ENCODE measurements at places on chromosomes 1 and 21. TPM values are rescaled to one million over a fixed set of nuclear protein-coding genes. Genes with fewer than 3 reads are reported as not detected.

Gene IRF2BP2
- polyA plus RNA-seq = 20.7 TPM

DNA sequence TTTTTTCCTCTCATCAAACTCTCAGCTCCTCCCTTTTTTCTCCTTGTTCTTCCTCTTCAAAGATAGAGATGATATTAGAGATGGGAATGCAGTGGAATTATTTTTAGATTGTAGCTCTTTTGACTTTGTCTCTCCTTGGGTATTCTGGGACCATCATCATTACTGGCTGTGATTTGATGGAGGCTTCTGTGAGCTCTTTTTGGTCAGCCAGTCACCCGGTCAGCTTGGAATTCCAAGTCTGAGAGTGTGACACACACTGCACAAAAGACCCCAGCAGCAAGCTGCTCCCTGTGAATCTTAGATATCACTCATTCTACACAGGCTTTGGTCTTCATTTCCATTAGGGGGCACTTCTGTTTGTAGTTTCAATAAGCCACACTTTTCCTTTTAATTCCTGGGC is 51.6 kb upstream of the NEK7 start:
- no peak for DNase-seq

DNA sequence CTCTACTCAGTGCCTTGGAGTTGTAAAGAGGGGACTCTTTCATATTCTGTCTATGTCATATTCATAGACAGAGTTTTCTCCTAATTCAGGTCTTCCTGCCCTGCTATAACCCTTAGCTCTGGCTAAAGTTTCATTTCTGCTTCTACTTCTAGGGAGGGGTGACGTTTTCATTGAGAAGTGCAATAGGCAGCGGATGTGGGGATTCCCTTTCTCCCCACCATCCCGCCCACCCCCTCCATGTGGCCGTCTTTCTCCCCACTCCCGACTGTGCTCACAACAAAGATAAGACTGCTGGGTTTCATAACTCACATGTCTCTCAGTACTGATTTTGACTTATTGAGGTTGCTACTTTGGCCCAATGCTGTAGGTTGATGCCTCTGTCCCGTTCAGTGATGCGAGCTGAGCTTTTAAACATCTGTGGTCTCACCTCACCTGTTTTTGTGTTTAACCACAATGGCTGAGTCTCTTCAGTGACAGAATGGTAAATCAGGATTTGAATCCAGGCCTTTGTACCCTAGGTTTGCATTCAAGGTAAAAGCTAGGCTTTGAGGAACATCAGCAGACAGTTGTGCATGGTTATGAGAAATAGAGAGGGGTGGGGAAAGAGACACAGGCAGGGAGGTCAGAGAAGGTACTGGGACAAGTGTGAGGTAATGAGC is 7.8 kb upstream of the KIF14 start:
- DNase-seq = no peak

Gene DENND2D
- 3.9 TPM for polyA plus RNA-seq

DNA sequence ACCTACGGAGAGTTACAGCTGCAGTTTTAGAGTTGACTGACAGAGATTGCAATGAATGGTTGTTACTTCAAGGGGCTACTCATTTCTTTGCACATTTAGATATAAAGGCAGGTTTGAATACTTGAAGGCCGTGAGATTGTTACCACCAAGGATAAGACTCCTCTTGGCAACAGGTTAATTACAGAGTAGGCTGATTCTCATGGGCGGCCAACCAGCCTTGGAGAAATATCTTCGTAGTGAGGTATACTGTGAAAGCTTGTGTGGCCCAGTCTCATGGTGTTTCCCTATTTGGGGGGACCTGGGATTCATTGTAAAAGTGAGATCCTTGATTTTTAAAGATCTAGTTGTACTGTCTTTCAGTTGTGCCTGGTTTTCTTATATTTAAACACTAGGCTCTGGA is 103.2 kb upstream of the OLFM3 start:
- DNase-seq = no peak

GRCh38 chr1:180540697-180541594 is 17.8 kb upstream of the OVAAL start:
- no peak for DNase-seq

Gene GSTM1
- polyA plus RNA-seq = 0.47 TPM

DNA sequence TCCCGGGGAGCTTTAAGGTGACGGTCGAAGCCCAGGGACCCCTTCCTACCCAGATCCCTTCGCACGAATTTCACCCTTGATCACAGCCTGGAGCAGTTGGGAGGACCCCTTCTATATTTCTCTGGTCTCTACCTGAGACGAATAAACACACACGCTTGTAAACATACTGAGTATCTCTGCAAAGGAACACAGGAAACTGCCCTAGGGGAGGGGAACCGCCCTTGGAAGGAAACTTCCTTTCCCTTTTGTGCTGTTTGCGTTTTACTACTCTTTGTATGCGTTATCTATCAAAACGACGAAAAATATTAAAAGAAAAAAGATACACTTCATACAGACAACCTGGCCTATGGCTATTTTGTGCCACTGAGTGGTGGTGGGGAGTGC is 750 bp downstream of the NECAP2 start:
- no peak for DNase-seq

GRCh38 chr1:224180783-224181452 is 2.1 kb upstream of the DEGS1 start:
- no peak for DNase-seq

- no peak for DNase-seq
Measured at GRCh38 chr1:116389013-116389412, 16.0 kb downstream of the ATP1A1 start.

Gene ABCA4
- 0.25 TPM for polyA plus RNA-seq

GRCh38 chr1:188237573-188238348 is 1409.0 kb downstream of the PLA2G4A start:
- no peak for DNase-seq

- DNase-seq = no peak
Measured at GRCh38 chr1:243883551-243883950, 33.5 kb upstream of the AKT3 start.

DNA sequence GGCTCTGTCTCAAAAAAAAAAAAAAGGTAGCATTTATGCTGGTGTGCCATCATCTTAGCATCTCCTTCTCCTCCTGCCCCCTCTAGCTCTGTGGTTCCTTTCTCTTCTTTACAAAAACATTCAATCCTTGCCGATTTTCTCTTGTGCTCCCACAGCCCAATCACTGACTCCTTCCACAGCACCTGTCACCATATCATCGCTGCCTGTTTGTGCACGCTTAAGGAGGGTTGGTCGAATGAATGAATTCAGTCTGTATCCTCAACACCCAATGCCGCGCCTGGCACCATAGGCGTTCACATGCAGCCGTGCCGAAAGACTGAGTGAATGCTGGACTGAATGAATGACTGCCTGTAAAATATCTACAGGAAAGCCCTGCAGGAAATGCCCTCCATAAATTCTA is 7.9 kb downstream of the RNU5D-1 start:
- DNase-seq = no peak

- no peak for DNase-seq
Measured at GRCh38 chr1:2200308-2200943, 5.9 kb upstream of the FAAP20 start.

Gene S1PR1
- 12.2 TPM for polyA plus RNA-seq

- DNase-seq = no peak
Measured at GRCh38 chr21:42276526-42277154, 38.6 kb downstream of the TFF3 start.

GRCh38 chr21:42319376-42319775 is 4.2 kb upstream of the TFF3 start:
- DNase-seq = no peak

Gene ARMH1
- polyA plus RNA-seq = 0.71 TPM

Gene TARBP1
- 11.7 TPM for polyA plus RNA-seq

- DNase-seq = no peak
Measured at GRCh38 chr1:79852004-79852403, 845.5 kb upstream of the ADGRL4 start.

Gene HDAC1
- 155 TPM for polyA plus RNA-seq

DNA sequence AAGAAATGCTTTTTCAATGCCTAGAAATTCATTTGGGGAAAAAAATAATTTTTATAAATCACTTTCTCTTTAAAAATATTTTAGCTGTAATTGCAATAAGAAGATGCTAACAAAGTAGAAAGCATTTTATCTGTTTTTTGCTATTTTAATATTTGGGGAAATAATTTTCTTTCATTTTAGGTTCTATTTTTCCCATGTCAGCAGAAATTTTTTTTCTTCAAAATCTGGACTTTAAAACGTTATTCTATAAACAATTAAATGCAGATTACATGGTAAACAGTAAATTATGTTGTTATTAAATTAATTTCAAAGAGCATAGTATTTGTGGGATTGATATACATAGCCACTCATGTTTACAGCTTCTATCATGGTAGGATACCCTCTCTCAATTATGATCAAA is 27.7 kb upstream of the RRP15 start:
- no peak for DNase-seq

DNA sequence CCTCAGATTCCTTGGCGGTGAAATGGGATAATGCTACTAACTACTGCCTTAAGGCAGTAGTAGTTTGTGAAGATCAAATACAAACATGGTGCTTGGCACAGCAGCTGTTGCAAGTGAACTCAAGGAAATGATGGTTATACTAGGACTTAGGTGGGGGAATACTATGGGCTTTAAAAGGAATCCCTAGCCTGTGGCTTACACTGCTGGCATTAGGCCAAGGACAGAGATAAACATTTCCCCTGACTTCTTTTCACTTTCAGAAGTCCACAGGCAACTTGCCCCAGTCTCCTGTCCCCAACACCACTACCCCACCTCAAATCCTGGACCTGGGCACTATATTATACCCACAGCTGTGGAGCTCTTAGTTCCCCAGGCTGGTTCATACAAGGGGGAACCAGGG is 13.1 kb upstream of the VAMP4 start:
- DNase-seq = no peak

GRCh38 chr1:55049914-55050278 is 10.5 kb downstream of the PCSK9 start:
- DNase-seq = no peak

DNA sequence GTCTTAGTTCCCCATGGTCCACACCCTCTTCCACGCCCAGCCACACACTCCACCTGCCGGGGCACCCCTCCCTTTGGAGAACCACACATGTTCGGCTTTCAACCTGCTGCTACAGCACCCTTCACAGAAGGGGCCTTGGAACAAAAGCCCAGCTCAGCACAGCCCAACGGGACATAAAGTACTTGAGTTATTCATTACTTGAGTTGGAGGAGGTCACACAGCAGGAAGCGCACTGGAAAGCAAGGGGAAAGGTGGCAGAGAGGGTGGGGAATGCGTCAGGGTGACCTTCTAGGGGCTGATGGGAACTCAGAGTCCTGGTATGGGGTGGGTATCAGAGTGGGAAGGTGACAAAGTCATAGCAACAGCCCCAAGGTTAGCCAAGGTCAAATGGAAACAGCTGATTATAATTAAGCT is 3.0 kb upstream of the ATP1B1 start:
- no peak for DNase-seq

GRCh38 chr1:7552402-7552801 is 218.7 kb upstream of the VAMP3 start:
- DNase-seq = no peak

GRCh38 chr1:10709165-10709564 is 87.3 kb downstream of the CASZ1 start:
- DNase-seq = no peak

DNA sequence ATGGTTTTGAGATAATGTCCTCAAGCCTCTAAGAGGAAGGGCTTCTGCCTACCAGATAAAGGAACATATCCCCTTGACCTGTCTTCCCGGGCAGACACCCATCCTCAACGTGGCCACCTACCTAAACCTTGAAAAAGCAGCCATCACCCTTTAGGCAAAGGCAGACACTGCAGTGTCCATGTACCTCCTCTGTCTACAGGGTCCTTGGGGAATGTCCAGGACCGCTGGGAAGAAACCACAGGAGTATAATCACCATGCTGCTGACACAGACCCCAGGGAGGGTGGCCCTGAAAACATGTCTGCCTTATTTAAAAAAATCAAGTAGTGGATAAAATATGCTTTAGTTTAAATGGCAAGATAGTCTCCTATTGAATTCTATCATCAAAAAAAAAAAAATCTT is 16.6 kb downstream of the BCAR3 start:
- no peak for DNase-seq

Gene FPGT
- polyA plus RNA-seq = 11.9 TPM

Gene LCE1C
- not detected for polyA plus RNA-seq

- no peak for DNase-seq
Measured at GRCh38 chr1:27662707-27663393, 9.1 kb downstream of the IFI6 start.

DNA sequence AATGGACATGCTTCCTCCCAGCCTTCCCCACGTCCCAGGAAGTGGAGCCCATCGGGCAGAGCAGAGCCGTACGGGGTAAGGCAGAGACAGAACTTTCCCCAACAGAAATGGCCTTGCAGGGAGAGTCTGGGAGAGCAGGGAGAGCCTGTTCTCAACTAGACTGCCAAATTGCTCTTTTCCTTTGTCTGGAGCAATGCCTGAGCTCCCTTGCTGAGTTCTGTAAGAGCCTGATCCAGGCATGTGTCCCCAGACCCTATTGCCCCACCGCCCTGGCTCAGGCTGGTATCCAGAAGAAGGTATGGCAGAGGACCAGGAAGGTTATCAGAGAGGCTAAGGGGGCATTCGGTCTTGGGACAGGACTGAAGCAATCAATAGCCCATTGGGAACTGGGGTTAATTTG is 79.9 kb downstream of the TMEM53 start:
- no peak for DNase-seq

Gene FCRL2
- polyA plus RNA-seq = not detected

DNA sequence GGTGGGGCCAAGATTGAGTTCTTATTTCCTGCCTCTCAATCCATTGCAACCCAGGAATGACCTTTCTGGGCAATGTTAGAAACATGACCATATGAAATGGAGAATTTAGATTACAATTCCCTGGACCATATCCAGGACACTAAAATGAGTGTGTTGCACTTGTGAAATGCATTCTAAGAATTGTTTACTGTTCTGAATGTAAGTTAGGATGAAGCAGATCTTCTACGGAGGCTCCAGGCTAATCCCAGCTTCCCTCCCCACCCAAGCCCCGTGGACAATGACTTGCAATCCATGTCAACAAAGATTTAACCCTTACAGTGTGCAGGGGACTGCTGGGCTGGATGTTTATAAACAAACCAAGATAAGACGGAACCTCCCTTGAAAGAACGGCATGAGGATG is 31.7 kb upstream of the HAO2 start:
- no peak for DNase-seq

Gene COL6A1
- polyA plus RNA-seq = 672 TPM

Gene CAMK1G
- 0.81 TPM for polyA plus RNA-seq

DNA sequence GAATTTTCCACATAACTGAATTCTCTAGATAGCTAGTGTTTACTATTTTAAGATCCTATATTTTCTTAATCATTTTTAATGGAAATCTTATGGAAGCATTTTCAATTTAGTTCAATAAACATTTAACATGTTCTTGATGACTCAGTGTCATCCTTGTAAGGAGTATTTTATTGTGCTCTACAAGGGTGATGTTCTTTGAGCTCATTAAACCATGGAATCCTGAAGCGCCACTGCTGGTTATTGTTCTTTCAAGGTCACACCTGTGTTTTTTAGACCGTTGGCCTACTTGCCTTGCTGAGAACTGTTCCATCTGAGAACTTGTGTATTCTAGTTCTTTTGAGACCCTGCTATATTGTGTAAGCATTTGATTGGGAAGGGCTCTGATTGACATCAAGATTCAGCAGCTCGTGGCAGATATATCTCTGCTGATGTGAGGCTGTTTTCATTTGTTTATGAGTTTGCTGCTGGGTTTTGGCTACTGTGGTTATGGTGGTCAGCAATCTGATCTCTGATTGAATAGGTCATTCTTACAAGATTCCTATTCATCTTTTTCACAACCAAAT is 132.0 kb downstream of the GIPC2 start:
- DNase-seq = no peak

Gene CD53
- polyA plus RNA-seq = not detected

- no peak for DNase-seq
Measured at GRCh38 chr1:28913786-28914227, 562 bp upstream of the EPB41 start.

Data from BJ (cell line).